ENCODE measurements at places on chromosomes 1 and 21. TPM values are rescaled to one million over a fixed set of nuclear protein-coding genes. Genes with fewer than 3 reads are reported as not detected.

KLF18 gene
- not detected for total RNA-seq

CCSAP gene
- 0.97 TPM for total RNA-seq

G0S2 gene
- 69.8 TPM for total RNA-seq

AMY1A gene
- 0.38 TPM for total RNA-seq

JAM2 gene
- total RNA-seq, result 5.2 TPM

C1orf87 gene
- total RNA-seq, result not detected

PLA2G2C gene
- not detected for total RNA-seq

DNA sequence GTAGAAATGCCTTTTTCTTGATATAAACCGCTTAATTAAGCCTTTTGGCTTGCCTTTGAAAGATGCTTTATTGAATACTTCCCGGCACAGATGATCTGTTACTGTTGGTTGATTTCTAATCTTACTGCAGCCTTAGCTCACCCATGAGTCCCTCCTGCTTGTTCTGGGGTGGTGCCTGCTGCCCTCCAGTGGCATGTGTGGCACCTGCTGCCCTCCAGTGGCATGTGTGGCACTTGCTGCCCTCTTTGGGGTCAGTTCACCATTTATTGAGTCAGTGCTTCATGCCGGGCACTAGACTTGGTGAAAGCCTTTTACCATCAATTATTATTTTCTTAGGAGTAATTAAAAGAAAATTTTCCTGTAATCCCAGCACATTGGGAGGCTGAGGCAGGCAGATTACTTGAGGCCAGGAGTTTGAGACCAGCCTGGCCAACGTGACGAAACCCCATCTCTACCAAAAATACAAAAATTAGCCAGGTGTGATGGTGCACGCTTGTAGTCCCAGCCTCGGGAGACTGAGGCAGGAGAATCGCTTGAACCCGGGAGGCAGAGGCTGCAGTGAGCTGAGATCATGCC, 54.3 kb downstream of the ADARB1 start:
- DNase-seq, result peak; percentile 72
- no peak overlapping the region for H3K27ac ChIP-seq
- H3K27me3 ChIP-seq, result no peaks in the 10 kb centered on the region
- H3K4me3 ChIP-seq, result no peak overlapping the region
- no peaks in the 10 kb centered on the region for H3K36me3 ChIP-seq

DNA sequence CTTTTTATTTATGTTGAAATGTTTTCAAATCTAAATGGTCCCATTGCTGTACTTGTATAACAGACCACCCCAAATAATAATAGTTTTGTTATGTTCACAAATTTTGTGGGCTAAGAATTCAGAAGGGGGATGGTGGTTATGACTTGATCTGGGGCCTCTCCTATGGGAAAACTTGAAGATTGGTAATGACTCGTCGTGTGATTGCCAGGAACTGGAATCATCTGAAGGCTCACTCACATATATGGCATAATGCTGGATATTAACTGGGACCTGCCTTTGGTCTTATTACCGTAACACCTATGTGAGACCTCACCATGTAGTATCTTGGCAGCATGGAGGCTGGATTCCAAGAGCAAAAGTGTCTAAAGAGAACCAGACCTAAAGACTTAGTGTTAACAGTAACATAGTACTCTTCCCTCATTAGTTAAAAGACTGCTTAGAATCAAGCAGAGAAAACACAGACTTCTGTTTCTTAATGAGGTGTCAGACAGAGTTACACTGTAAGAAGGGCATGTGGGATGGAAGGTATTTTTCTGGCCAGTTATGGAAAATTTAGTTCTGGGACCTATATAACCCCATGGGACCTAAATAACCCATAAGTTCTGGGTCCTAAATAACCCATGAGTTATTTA, 11.9 kb downstream of the LYPLAL1 start:
- no peaks in the 10 kb centered on the region for H3K36me3 ChIP-seq
- H3K27ac ChIP-seq, result no peak overlapping the region
- H3K4me3 ChIP-seq, result no peak overlapping the region
- no peaks in the 10 kb centered on the region for H3K27me3 ChIP-seq
- no peak for DNase-seq
- H3K4me1 ChIP-seq, result peaks cover 26% of the 10 kb centered on the region

DNA sequence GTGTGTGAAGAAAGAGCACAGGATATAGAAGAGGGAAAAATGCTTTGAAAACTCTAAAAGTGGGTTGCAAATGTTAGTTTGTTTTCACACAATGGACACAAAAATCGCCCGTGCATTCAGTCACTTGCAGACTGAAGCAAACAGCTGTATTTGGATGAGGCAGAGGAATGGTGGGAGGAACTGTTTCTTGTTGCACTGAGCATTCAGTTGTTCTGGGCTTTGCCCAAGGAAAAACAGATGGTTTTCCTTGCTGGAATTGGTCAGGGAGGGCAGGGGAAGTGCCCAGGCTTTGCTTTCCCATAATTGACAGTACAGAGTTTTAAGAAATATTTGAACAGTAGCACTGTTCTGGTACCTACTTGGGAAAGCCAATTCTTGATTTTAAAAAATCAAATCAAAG, 19.5 kb upstream of the WARS2 start:
- no peak for DNase-seq
- H3K36me3 ChIP-seq, result no peaks in the 10 kb centered on the region
- H3K27ac ChIP-seq, result no peak overlapping the region
- H3K27me3 ChIP-seq, result no peaks in the 10 kb centered on the region

- H3K36me3 ChIP-seq, result no peaks in the 10 kb centered on the region
- peak overlapping the region; percentile 96 for H3K27ac ChIP-seq
- peak overlapping the region; percentile 90 for H3K4me3 ChIP-seq
- DNase-seq, result no peak
- H3K27me3 ChIP-seq, result no peaks in the 10 kb centered on the region
Measured at GRCh38 chr1:10211805-10212410, 1.5 kb downstream of the KIF1B start.

GRCh38 chr1:157388057-157388456, 164.3 kb downstream of the FCRL5 start:
- no peak overlapping the region for H3K4me3 ChIP-seq
- no peak for DNase-seq
- H3K4me1 ChIP-seq, result no peaks in the 10 kb centered on the region
- no peaks in the 10 kb centered on the region for H3K27me3 ChIP-seq
- H3K36me3 ChIP-seq, result no peaks in the 10 kb centered on the region

DNA sequence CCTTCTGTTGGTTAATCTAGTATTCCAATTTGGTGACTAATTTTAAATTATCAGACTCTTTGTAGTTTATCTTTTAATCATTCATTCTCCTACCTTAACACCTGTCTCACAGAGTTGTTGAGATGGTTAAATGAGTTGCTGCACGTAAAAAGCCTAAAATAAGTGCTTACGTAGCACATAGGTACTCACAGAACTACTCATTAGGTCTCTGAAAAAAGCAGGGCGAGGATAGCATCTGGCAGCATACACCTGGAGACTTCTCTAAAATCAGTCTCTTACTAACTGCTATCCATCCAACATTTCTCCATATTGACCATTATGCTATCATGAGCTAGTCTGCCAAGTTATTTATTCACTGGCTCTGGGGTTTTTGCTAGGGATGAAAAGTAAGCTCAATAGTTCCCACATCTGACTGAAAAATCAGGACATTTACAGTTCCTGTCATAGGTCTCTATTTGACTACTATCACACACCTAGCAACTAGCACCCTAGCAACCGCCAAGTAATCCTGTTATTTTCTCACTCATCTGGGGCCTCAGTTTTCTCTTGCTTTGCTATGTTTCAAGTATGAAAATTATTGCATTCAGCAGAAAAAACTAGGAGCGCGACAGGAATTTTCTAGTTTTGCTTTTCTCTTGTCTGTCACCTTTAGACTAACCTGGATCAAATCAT, 11.2 kb downstream of the CSDE1 start:
- no peaks in the 10 kb centered on the region for H3K27me3 ChIP-seq
- H3K4me3 ChIP-seq, result no peak overlapping the region
- H3K27ac ChIP-seq, result no peak overlapping the region
- DNase-seq, result no peak

DNA sequence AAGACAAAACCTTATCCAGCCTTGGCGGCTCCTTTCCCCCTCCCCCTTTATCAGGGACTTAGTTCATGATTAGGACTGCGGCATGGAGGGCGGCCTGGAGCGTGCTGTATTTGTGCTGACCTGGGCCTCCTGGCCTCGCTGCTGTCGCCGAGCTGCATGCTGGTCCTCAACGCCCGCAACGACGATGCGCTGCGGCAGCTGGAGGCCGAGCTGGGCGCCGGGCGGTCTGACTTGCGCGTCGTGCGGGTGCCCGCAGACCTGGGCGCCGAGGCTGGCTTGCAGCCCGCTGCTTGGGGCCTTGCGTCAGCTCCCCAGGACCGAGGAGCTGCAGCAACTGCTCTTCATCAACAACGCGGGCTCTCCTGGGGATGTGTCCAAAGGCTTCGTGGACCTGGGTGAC, 70.9 kb downstream of the TM2D1 start:
- H3K27ac ChIP-seq, result no peak overlapping the region
- H3K27me3 ChIP-seq, result no peaks in the 10 kb centered on the region
- H3K4me1 ChIP-seq, result no peaks in the 10 kb centered on the region
- no peaks in the 10 kb centered on the region for H3K36me3 ChIP-seq
- H3K4me3 ChIP-seq, result no peak overlapping the region
- DNase-seq, result no peak

DNA sequence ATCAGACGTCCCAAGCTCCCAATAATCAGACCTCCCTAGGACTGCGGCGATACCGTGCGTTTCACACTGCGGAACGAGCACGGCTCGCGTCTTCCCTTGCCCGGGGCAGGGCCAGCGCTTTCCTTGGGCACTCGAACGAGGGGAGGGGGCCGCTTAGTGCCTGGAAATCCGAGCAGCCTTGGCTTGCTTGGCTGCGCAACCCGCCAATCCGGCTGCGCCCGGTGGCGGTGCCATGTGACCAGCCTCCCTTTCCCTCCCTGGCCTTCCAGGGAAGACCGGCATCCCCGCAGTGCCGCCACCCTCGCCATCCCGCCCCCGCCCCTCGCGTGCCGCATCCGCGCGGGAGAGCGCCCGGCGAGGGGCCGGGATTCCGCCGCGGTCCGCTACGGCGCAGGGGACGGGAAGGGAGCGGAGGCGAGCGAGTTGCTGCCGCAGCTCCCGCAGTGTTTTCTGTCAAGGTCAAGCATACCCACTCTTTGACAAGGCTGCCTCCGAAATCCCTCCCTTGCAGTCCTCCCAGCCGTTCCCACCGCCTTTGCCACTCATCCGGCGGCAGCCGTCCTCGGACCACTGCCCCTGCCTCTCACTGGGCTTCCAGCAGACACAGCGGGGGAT, 8.3 kb upstream of the RNF19B start:
- no peaks in the 10 kb centered on the region for H3K27me3 ChIP-seq
- H3K36me3 ChIP-seq, result no peaks in the 10 kb centered on the region
- H3K4me3 ChIP-seq, result peak overlapping the region; percentile 62
- H3K27ac ChIP-seq, result no peak overlapping the region

- no peaks in the 10 kb centered on the region for H3K27me3 ChIP-seq
- no peaks in the 10 kb centered on the region for H3K36me3 ChIP-seq
- H3K4me3 ChIP-seq, result no peak overlapping the region
Measured at GRCh38 chr1:11525151-11525505, 46.2 kb downstream of the DISP3 start.

- H3K4me1 ChIP-seq, result no peaks in the 10 kb centered on the region
- no peaks in the 10 kb centered on the region for H3K36me3 ChIP-seq
- H3K27me3 ChIP-seq, result no peaks in the 10 kb centered on the region
- DNase-seq, result no peak
Measured at GRCh38 chr1:183685112-183685713, 32.1 kb upstream of the APOBEC4 start.

GRCh38 chr1:222284466-222284865, 263.4 kb downstream of the HHIPL2 start:
- no peak overlapping the region for H3K4me3 ChIP-seq
- H3K36me3 ChIP-seq, result no peaks in the 10 kb centered on the region
- no peak for DNase-seq
- H3K27ac ChIP-seq, result no peak overlapping the region
